Activated naive CD4-positive, alpha-beta T cell (primary cell): ENCODE measurements at places on chromosomes 1 and 21.

- no peak for DNase-seq
Observed at GRCh38 chr1:212532469-212533147, 76.0 kb upstream of the ATF3 start.

DNA sequence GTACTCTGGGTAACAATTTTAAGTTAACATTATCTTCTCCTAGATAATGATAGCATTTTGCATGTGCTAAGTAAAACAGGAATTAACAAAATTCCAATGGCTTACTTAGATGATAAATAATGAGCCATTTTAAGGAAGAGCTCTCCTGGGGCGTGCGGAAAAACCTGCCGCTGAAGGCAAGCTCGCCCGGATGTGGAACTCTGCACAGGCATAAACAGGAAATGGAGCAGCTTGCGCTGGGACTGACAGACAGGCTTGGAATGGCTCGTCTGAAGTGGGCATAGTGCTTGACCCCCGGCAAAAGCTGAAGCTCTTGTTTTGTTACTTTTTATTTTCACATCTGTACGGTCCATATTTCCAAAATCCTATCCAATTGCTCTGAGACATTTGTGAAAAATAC is 169.2 kb downstream of the ZNF281 start:
- no peak for DNase-seq

- no peak for DNase-seq
Observed at GRCh38 chr1:237868817-237869600, 21.7 kb downstream of the ZP4 start.

GRCh38 chr1:44537956-44538355 is 132.9 kb downstream of the RNF220 start:
- DNase-seq, result no peak

DNA sequence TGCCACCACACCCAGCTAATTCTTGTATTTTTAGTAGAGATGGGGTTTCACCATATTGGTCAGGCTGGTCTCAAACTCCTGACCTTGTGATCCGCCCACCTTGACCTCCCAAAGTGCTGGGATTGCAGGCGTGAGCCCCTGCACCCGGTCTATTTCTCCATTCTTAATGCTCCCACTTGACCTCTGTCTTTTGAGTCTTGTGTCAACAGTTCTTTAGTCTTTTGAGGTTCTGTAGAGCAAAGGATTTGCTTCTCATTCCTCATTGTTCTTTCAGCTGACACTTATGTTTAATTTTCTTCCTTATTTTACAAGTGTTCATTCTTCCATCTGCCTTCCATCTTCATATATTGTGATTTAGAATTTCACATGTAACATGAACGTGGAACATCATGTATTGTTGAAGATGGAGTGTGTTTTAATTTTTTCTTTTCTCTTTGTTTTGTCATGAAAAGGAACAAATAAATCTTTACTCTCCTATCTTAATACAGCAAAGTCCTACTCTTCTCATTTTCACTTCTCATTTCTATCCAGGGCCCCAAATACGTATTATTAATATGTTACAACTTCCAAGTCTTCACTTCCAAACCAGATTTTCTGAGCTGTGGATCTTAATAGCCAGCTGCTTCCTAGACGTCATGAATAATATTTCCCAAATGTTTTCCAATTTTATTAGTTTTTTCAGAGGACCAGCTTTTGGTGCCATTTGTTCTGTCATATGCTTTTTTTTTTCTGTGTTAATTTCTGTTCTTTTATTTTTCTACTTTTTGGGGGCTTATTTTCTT is 16.9 kb downstream of the MTF2 start:
- no peak for DNase-seq

GRCh38 chr1:82823876-82824275 is 1023.1 kb downstream of the ADGRL2 start:
- DNase-seq, result no peak

- no peak for DNase-seq
Observed at GRCh38 chr1:66288048-66288447, 245.9 kb upstream of the SGIP1 start.

DNA sequence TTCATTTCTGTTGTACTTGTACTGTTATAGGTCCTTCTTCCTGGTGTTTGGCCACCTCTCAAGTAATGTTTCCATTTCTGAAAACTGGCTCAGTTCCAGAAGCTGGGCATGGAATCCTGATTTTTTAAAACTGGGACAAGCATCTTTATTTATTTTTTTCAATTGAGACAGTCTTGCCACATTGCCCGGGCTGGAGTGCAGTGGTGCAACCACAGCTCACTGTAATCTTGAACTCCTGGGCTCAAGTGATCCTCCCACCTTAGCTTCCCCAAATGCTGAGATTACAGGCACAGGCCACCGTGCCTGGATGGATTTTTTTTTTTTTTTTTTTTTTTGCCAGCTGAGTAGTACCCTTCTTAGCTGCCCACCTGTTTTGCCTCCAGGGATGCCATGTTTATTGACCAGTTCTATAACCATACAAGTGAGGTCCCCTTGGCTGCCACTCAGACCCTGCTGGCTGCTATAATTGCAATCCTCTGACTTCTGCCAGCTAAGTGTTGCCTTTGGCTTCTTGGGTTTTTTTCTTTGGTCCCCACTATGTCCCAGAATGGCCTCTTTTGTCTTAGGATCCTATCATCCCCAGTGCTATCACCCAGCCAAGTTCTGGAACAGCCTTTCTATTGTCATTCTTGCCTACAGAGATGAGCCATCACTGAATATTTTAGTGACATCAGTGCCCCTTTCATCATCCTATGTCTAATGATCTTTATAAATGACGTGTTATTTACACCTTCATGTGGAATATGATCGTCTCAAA is 3.9 kb upstream of the DIP2A start:
- no peak for DNase-seq

GRCh38 chr1:23836037-23836436 is 10.8 kb upstream of the HMGCL start:
- DNase-seq, result no peak

GRCh38 chr1:97069312-97069711 is 347.7 kb downstream of the PTBP2 start:
- DNase-seq, result no peak

DNA sequence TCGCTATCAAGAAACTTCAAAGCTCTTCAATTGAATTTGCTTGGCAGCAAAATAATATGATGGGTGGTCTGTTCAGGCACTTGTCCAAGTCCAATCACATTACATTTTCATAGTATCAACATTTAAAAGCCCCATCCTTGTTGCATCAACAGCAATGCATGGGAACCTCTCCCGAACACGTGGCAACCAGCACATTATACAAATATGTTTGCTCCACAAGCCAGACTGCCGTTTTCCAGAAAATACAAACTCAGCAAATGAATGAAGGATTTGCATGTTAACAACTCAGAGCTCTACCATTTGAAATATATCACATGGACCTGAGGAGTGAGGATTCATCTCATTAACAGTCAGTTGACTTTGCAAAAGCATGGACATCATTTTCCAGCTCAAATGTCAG is 20.0 kb upstream of the LYPLAL1 start:
- DNase-seq, result no peak

DNA sequence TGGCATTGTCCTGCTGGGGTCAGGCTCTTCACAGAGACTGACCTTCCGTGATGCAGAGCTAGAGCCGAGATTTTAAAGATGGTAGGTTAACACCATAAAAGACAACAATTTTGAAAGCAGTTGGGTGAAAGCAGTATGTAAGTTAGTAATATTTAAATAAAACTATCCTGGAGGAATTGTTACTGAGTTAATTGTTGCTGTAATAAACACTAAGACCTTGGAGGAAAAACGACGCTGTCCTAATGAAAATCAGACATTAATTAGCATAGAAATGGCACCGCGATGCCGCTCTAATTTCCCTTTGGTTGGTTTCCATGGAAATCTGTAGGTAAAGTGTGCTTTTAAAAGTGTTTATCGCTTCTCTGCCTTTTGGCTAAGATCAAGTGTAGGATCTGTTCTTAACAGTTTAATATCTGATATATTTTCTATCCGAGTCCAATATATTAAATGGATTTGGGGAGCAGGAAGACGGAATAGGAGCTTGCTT is 745 bp upstream of the ANP32E start:
- DNase-seq, result no peak

- DNase-seq, result no peak
Observed at GRCh38 chr1:40745176-40745575, 38.4 kb upstream of the KCNQ4 start.

DNA sequence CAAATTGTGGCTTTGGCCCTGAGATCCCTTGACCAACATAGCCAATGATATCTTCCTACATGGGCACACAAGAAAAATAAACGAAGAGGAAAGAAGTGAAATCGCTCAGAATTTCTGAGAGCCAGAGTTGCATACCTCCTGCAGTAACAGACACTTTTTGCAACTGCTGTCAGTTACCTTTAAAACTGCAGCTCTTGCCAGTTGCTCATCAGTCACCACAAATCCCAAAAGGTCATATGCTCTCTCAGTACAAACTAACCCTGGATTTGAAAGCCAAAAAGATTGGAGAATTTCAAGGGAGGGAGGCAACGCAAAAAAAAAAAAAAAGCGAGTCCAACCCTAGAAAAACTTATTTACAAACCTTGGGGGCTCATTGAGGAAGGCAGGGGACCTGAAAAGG is 47.2 kb upstream of the DNAH14 start:
- no peak for DNase-seq

GRCh38 chr1:214021321-214021720 is 33.5 kb downstream of the PROX1 start:
- DNase-seq, result no peak

DNA sequence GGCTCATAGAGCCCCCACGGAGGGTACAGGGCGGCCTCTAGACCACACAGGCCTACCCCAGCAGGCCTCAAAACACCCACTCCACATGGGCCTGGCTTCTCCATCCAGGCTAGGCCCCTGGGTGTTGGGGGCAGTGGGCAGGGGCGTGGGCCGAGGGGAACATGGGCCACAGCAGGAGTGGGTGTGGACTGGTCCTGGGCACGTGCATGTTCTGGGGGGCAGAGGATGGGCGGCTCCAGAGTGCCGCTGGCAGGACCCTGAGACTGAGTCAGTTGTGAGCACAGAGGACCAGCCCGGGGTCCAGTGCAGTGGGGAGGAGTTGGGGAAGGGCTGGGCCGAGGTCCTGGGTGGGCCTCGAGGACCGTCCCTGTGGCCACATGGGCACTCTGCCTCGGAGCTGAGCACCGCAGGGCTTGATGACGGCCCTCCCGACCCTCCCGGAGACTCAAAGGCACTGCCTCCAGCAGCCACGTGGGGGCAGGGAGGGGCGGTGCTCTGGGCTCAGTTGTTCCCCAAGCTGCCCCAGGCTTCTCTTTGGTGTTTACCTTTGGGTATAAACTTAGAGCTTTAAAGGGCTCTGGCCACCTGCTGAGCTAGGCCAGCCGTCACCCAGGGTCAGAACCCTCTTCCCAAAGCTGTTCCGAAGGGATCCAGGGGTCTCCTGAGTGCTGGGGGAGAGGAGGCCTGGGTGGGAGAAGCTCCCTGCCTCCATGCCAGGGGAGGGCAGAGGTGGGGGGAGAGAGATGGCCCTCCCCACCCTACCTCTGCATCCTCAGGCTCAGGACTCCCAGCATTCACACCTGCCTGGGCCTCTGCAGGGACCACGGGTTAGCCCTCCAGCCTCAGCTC is 79.9 kb downstream of the MORN1 start:
- no peak for DNase-seq

GRCh38 chr1:83808536-83808935 is 190.4 kb downstream of the TTLL7 start:
- no peak for DNase-seq

GRCh38 chr1:227004796-227005195 is 64.7 kb downstream of the COQ8A start:
- no peak for DNase-seq

- no peak for DNase-seq
Observed at GRCh38 chr1:246579818-246580217, 13.6 kb downstream of the CNST start.

DNA sequence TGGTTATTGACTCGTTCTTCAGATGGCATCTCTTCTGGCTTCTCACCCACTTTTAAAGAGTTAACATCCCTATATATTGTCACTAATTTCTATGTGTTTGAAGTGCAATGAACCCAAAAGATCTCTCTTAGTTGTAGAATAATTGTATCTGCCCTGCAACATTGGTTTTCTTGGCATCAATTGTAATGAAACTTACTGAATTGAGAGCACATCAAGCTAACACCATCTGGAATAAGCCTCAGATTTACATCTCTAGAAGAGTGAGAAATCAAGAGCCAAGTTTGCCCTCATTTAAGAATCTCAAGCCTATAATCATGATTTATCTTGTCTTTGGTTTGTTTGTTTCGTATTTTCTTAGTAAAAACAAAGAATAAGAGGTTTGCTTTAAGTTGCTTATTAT is 372.6 kb upstream of the LRRC7 start:
- no peak for DNase-seq

DNA sequence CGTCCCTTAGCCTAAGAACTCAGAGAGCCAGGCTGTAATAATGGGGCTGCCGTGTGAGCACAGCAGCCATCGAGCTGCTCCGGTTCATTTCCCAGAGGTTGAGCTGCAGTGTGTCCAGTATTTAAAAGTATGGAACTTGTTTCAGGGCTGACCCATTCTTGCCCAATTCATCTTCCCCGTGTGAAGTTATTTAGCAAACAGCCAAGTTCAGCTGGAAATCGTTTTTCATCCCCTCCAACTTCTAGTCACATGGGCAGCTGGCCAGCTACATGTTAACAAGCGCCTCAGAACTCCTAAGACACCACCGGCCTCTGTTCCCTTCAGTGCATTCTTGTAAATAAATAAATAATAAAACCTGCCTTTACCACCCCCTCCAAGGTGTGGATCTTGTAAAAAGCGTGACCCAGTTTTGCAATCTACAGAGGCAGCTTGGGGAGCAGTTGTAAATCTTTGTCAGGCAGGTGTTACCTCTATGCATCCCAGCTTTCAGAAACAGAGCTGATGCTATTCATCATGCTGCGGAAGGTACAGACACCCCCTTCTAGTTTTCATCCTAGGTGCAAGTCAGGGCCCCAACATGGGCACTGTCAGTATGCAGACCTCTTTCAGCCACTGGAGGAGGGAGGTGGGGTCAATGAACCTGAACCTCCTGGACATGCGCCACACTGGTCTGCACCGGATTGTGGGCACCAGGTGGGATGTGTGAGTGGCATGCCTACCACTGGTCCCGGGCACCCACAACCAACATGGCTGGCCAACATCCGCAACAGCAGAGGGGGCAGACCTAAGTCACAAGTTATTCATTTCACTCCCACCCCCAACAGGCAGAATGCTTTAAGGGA is 18.7 kb upstream of the KNCN start:
- no peak for DNase-seq
